ENCODE measurements at places on chromosomes 12 and 14. TPM values are rescaled to one million over a fixed set of nuclear protein-coding genes. Genes with fewer than 3 reads are reported as not detected.

DNA sequence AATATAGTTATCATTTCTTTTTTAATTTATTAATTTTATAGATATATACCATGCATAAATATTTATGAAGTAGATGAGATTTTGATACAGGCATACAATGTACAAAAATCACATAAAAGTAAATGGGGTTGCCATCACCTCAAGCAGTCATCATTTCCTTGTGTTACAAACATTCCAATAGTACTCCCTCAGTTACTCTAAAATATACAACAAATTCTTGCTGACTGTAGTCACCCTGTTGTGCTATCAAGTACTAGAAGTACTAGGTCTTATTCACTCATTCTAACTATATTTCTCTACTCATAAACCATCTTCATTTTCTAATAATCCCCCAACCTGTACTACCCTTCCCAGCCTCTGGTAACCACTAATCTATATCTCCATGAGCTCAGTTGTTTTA lies 432.6 kb upstream of the SYT1 start:
- DNase-seq = no peak

DNA sequence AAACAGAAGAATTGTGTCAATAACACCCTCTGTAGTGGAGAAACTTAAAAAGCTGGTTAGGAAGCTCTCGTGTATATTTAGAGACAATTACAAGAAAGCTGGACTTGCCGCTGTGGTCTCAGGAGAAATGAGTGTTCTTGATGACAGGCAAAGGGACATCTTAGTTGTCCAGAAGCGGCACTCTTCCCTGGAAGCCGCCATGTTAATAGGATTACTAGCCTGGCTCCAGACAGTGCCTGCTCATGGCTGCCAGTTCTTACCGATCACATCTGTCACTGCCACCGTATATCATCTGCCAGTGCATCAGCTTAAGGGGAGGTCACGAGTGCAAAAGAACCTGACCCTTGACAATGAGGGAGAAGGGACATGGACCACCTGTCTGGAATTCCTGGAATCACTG lies 48.9 kb downstream of the C14orf132 start:
- no peak for DNase-seq

DNA sequence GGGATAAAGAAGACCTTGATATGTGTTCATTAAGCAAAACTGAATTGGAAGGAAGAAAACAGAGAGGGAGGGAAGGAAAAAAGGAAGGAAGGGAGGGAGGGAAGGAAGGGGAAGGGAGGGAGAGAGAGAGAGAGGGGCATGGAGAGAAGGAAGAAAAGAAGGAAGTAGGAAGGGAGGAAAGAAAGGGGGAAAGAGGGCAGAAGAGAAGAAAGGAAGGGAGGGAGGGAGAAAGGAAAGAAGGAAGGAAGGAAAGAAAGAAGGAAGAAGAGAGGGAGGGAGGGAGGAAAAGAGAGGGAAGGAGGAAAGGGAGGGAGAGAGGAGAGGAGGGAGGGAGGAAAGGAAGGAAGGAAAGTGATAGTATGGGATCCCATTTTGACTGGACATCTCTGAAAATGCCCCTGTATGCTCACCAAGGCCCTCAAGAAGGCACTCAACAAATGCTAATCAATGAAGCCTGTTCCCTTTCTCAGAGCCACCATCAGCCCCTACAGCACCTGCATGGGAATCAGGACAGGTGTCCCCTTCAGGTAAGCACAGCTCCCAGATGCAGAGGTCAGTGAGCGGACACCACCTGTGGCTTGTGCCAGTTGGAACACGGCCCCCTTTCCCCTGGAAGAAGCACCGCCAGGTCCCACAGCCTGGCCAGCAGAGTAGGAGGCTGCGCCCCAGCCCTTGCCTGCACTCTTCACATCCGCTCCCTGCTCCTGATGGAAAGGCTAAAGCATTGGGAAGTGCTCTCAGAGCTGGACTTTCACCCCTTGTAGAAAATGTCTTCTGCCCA lies 161.4 kb upstream of the DIO3 start:
- DNase-seq = no peak

GRCh38 chr14:70788898-70789297 lies 20.4 kb downstream of the MAP3K9 start:
- DNase-seq = no peak

DNA sequence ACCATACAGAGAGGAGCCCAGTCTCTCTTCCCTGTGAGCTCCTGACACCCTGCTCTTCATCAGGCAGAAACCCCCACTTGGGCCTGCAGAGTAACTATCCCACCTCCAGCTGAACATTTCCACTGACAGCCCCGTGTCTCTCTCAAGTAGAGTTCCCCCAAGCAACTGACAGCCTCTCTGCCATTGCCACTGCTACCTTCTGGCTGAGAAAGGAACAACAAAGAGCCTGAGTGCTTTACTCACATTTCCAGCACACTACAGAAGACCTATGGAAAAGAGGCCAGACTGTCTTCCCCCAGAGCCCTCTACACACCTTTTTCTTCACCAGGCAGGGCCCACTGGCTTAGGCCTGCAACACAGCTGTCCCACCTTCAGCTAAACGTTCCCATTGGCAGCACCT lies 18.4 kb upstream of the ASCL1 start:
- DNase-seq = no peak

The LTB4R2 gene
- total RNA-seq = 9.3 TPM

The ANKLE2 gene
- 85.9 TPM for total RNA-seq

The BICDL1 gene
- total RNA-seq = 5.8 TPM
